Stimulated activated CD8-positive, alpha-beta memory T cell treated with anti-CD3 and anti-CD28 coated beads, Interleukin-7, amount 100 ng/mL, for 1 hour (primary cell): ENCODE measurements at places on chromosomes 7 and 10.

DNA sequence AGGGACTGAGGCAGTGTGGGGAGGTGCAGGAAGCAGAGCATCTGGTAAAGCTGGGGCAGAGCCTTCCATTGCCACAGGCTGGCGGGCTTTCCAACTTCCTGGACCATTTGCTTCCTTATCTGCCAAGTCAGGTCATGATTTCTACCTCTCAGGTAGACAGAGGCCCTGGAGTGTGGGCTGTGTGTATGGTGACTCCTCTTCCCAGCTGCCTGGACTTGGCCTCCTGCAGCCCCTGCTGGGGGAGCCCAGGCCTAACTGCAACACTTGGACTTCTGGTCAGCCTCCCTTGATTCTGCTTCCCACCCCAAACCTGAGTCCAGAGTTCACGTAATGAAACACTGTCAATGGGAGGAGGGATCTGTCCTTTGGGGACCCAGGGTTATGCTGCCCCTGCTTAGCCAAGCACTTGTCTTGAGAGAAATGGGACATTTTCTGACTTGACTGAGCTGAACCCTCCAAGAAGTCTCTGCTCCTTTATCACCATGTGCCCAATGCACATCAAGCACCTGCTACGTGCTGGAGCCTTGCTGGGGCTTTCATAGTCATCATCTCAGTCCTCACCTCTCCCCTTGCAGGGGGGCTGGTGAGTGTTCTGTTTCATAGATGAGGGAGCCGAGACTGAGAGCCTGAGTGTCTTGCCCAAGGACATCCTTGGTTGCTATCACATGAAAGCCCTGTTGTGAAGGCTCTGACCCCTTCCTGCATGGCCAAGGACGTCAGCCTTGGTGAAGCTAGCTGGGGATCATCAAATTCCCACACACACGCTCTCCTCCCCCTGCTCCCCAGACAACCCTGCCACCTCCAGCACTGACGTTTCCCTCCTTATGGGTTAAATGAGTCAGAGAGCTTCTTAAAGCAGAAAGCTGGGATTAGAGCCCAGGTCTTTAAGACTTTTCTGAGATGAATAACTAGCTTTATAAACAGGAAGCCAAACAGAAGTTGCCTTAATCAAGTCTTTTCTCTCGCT, 3.4 kb downstream of the CLEC2L start:
- no peak for DNase-seq

DNA sequence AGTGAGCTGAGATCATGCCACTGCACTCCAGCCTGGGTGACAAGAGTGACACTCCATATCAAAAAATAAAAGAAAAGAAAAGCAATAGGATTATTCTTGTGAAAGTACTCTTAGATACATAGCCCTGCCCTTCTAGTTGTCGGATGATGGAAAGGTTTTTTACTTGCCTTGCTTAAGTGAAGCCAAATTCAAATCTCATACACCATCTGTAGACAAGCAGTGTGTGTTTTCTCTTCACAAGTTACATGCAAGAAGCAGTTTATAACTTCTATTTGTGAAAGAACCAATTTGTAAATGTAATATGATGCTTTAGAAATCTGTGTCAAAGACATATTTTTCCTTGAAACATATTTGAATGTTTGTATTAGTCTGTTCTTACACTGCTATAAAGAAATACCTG, 15.8 kb upstream of the MPP7 start:
- DNase-seq, result no peak

GRCh38 chr7:72441791-72442190, 29.7 kb upstream of the CALN1 start:
- DNase-seq, result no peak

DNA sequence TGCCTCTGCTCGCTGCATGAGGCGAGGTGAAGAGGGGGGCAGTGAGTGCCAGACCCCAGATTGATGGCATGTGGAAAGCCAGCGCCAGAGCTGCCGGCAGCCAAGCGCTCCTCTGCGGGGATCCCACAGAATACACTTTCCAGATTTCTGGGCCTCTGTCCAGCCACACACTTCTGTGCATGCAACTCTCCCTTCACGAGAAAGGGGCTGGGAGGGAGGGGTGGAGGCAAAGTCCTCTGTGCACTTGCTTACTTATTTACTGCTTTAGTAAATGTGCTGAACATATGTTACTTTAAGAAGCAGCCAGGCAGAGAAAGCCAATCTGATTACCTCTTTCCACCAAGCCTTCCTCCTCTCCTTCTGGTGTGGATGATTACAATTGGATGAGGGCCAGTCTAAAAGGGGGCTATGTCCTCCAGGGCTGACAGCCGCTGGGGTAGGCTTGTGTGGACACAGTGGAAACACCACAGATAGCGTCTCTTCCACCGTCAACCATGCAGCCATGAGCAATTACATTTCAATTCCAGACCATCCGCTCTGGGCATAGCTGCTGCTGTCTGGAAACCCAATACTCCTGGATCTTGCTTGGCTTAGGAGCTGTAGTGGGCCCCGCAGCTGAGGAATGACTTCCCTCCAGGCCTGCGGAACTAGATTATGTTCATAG, 322.8 kb upstream of the ANKRD30A start:
- DNase-seq, result no peak

GRCh38 chr10:78641693-78642092, 427.1 kb upstream of the ZMIZ1 start:
- no peak for DNase-seq

DNA sequence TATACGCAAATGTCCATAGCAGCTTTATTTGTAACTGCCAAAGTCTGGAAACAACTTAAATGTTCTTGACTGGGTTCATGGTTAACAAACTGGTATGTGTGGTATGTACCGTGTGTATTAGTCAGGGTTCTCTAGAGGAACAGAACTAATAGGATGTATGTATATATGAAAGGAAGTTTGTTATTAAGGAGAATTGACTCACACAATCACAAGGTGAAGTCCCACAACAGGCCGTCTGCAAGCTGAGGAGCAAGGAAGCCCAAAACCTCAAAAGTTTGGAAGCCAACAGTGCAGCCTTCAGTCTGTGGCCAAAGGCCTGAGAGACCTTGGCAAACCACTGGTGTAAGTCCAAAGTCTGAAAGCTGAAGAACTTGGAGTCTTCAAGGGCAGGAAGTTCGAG, 66.8 kb downstream of the TMEM168 start:
- DNase-seq, result no peak

DNA sequence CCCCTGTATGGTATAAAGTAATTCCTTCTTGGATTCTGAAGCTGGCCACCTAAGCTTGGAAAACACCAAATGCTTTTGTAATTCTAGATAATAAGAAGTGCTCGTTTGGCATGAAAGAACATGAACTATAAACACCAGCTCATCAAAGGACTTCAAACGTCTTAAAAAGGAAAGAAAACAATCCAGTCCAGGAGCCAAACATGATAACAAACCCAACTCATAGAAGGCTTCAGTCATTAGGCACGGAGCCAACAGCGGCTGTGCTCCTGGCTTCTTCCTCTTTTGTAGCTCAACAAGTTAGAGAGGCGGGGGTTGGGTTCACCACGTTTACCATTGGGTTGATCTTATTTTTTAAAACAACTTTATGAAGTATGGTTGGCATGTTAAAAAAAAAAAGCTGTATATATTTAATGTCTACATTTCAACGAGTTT, 56.4 kb upstream of the ECHDC3 start:
- no peak for DNase-seq

DNA sequence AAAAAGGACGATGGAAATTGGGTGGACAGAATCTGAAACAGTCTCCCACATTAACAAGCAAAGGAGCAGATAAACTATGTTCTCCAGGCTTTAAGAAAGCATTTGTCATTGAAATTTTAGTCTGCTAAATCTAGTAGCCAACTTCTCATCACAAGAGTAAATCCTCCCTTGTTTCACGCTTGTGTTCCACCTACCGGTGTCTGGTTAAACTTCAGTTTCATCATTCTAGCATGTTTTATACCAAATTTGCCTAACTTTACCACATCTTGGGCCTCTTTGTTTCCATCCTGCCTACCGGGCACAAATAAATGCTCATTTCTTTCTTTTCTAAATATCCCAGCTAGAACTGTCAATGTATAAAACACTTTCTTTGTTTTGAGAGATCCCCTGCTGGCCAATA, 5.8 kb downstream of the LIPA start:
- DNase-seq, result no peak

DNA sequence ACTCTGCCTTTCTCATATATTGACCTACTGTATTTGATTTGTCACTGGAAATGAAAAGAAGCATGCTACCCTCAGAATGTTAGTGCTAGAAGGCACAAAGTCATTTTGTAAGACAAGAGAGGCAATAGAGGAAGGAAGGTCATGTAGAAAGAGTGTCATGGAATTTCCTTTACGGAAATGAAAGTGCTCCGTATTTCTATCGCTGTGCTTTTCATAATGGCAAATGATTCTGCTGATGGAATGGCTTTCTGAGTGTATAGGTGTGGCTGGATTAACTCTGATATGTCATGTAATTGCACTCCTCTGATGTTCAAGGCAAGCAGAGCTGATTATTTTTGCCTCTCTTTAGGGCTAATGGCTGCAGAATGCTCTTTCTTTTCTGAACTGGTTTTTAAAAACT, 15.5 kb upstream of the STEAP4 start:
- DNase-seq, result no peak

- DNase-seq, result no peak
Measured at GRCh38 chr10:43735907-43736306, 87.2 kb upstream of the ZNF32 start.

- no peak for DNase-seq
Measured at GRCh38 chr10:132109341-132110110, 43.8 kb downstream of the JAKMIP3 start.

GRCh38 chr7:134935701-134936100, 50.6 kb upstream of the AGBL3 start:
- DNase-seq, result no peak

DNA sequence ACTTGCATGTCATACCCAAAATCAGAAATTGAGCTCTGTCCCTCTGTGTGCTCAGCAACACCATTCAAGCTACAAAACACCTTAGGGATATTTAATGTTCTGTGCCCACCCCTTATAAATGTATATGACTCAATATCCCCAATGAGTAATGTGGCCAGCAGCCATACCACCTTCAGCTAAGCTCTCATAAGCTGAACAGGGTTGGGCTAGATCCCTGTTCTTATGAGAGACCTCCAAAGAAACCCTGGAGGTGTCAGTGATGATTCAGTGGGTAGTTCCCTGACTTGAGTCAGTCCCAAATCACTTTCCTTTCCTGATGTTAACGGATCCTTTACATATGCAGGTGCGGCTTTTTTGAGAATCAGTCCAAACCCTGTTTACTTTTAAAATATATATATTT, 253.8 kb downstream of the CREB5 start:
- DNase-seq, result no peak

- no peak for DNase-seq
Measured at GRCh38 chr7:119748991-119749390, 524.0 kb upstream of the KCND2 start.

GRCh38 chr10:91605968-91606367, 26.9 kb downstream of the PPP1R3C start:
- DNase-seq, result no peak
